Mucosa of descending colon (tissue), 3 donors: ENCODE measurements at places on chromosomes 5 and 9. TPM values are rescaled to one million over a fixed set of nuclear protein-coding genes. Genes with fewer than 3 reads are reported as not detected.
A peak's percentile ranks its signal among the peaks of the same experiment; 100 is the strongest.

Gene KIF4B
- total RNA-seq, result not detected

Gene PAEP
- not detected for total RNA-seq

Gene STPG3
- not detected for total RNA-seq

Gene NEUROG1
- not detected for total RNA-seq

Gene SMIM33
- total RNA-seq, result 5.2 TPM

Gene LECT2
- not detected for total RNA-seq

Gene FCN2
- total RNA-seq, result not detected

DNA sequence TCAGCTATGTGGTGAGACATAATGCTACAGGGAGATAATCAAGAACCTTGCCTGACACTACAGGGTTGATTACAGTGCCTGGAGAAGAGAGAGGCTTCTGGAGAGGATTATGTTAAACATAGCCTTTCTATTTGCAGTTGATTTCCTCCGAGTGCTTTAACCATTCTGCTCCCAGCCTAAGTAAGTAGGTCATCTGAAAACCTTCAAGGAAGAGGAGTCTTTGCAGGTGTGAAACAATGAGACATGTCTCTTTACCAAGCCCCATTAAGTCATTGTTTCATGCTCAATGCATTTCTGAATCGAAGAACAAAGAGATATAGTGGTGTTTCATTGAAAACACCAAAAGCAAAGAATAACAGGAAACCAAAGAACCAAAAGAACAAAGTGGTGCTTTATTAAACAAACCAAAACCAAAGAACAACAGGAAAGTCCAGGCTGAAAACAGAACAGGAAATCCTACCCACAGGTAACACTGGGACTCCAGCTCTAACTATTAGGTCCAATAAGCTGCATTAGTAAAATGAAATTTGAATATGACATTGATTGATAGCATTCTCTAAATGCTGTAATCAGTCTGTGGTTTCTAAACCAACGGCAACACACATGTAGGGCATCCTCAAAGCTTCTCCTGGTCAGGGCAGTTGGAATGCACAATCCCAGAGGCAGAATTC lies 113.3 kb upstream of the SPATA31D4 start:
- DNase-seq, result no peak

DNA sequence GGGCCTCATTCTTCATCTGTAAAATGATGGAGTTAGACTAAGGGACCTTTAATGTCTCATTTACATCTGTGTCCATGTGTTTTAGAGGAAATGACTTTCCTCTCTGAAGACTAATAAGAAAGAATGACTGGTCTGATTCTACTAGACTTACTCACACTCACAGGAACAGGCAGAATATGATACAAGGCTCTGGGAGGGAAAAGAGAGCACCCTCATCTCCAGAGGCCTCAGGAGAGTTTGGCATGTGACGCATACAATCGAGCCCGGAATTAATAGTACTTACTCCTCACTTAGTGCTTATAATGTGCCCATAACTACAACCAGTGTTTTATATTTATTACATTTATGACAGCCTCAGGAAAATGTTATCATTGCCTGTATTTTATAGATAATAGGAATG lies 608.7 kb downstream of the KCTD16 start:
- DNase-seq, result no peak

DNA sequence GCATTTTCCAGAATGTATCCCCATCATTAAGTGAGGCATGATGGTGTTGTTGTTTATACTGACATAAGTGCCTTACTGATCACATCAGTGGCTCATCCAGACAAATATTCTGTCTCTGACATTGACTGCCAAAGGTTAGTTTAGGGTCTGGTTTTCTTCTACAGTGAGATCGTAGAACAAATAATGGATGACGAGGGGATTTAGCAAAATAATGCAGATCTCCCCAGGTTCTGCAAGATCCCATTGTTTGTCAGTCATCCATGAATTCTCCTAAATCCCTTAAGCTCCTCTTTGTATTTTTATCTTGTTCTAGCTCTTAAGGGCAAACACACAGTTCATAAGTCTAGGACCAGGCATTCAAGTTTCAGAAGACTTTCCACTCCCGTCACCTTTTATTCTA lies 93.1 kb upstream of the DHFR start:
- no peak for DNase-seq

GRCh38 chr9:27485158-27485557 lies 38.9 kb upstream of the IFNK start:
- DNase-seq, result no peak

GRCh38 chr5:163565931-163566608 lies 60.7 kb downstream of the MAT2B start:
- DNase-seq, result no peak

DNA sequence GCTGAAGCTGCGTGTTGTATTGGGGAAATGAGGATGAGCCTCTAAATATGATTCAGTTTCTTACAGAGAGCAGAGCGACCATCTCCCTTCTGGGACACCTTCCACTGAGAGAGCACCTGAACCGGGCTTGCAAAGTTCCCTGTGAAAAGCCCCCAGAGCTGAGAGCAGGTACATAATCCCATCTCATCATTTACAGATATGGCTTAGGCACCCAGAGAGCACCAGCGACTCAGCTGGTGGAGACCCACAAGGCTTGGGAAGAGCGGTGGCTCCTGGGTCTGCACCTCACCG lies 324.3 kb upstream of the IRX4 start:
- DNase-seq, result no peak

DNA sequence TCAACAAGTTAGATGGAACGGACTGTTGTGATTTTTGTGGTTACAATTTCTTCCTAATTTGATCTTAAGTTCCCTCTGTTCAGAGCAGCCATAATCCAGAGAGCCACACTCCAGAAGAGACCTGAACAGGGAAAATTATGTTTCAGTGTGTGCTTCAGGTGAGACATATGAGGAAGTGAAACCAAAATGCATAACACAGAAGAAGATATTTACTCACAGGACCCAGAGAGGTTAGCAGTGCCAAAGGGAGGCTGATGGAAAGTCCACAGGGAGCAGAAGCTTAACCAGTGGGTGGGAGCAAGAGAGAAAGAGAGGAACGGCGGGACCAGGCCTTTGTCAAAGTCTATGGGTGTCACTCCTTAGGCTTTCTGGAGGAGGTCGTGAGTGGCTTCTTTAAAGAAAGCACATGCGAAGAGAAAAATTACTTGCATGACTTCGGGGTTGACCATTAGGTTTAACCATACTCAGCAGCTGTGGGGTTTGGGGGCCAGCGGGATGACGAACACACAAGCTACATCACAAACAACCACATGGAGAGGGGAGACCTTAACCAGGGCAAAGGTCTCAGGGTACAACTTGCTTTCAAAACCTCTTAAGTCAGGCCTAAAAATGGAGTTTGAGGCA lies 141.4 kb downstream of the MED10 start:
- DNase-seq, result no peak

- DNase-seq, result no peak
Measured at GRCh38 chr5:81252904-81253303, 19.8 kb downstream of the CKMT2 start.

DNA sequence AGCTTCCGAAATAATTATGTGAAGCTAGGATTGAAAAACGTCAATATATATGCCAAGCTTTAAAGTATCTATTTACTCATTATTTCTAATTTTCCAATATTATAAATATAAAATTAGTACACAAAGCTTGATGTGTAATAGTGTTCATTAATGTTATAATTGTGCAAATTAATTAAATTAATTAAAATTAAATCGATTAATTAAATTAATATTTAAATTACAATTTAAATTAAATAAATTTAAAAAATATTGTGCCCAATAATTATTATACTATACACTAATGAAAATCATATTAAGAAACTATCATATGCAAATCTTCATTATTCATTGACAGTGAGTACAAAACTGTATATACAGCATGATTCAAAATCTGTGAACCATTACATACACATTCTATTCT lies 409.8 kb downstream of the FAM170A start:
- no peak for DNase-seq

GRCh38 chr5:74543162-74543995 lies 97.1 kb downstream of the ENC1 start:
- no peak for DNase-seq

- no peak for DNase-seq
Measured at GRCh38 chr9:114448706-114449105, 56.6 kb downstream of the WHRN start.

GRCh38 chr5:179393078-179393477 lies 47.8 kb upstream of the ADAMTS2 start:
- no peak for DNase-seq

DNA sequence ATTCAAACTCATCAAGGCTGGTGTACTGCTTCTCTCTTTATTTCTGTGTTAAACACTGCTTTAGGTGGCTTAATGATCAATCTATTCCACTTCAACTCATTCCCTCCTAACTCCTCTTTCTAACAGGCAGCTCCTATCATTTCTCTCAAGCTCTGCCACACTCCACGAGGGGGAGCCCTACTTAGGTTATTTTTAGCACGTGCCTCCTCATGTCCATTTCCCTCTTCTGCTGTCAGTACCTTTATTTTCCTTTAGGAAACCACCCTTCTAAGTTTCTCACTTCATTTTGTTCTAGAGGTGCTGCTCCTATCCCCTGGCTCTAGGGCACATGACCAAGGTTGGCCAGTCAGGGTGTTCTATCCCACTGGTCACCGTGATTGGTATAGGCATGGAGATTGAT lies 6.7 kb upstream of the BRINP1 start:
- no peak for DNase-seq

- DNase-seq, result no peak
Measured at GRCh38 chr9:116152941-116153764, 438 bp upstream of the PAPPA start.

- no peak for DNase-seq
Measured at GRCh38 chr5:71969460-71969859, 137.8 kb upstream of the MAP1B start.

GRCh38 chr5:107766439-107766838 lies 95.7 kb upstream of the EFNA5 start:
- no peak for DNase-seq

- DNase-seq, result no peak
Measured at GRCh38 chr5:7329141-7329540, 66.8 kb upstream of the ADCY2 start.

GRCh38 chr9:69079186-69079585 lies 43.6 kb downstream of the FXN start:
- no peak for DNase-seq

DNA sequence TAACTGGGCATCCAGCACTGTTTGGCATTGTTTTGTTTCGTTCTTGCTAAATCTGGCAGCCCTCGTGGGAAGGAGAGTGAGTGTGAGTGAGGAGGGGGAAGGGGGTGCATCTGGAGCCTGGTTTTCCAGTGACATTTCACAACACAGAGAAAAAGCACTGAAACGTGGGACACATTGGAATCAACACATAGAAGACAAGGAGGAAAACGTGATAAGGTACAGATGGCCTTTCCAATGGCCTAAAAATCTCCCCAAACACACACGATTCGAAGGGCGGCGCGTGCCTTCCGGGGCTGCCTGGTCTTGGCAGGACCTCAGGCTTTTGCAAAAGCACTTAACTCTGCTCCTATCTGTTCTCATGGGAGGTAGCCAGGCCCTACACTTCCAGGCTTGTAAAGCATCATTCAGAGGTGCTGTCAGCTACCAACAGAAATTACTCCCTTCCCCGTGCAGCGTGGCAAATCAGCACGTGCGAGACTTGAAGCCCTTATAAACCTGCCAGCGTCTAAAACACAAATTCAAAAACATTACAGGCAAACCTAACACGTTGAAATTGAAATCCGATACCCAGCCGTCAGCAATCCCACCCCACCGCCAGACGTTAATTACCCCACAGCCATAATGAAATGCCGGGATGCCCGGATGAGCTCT lies 129.4 kb downstream of the OLFM1 start:
- DNase-seq, result peak; percentile 2

GRCh38 chr5:113195771-113196170 lies 219.2 kb downstream of the DCP2 start:
- no peak for DNase-seq

GRCh38 chr5:160009591-160009989 lies 651 bp downstream of the TTC1 start:
- DNase-seq, result no peak

GRCh38 chr9:134559013-134559412 lies 82.6 kb upstream of the COL5A1 start:
- DNase-seq, result peak; percentile 1

DNA sequence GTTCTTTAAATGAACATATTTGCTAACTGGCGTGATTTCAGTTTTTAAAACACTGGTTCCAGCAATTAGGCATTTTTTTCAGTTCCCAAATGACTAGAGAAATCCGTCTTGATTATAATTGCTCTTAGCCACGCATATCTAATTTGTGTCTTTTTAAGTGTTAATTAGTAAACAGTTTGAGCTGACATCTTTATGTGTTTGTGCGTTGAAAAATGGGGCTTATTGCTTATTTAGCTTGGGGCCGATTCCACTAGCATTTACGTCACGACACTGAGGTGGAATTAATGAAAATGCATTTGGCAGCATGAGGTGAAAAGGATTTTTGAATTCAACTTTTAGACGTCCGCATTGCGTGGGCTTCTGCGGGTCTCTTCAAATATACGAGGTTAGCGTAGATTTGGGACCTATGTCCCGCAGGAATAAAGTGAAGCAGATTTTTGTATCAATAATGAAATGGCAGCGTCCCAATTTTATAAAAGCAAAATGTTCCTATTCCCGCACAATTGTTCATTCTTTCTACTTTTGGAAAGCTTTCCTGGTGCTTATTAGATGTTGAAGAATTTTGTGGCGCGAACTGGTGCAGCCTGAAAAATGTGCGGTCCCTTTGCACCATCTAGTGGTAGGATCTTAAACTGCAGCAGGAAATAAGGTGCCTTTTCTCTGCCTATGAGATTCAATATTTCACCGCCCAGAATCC lies 122.7 kb upstream of the LMX1B start:
- no peak for DNase-seq

GRCh38 chr5:162274679-162275078 lies 207.1 kb downstream of the GABRG2 start:
- DNase-seq, result no peak

- DNase-seq, result no peak
Measured at GRCh38 chr5:1540166-1540565, 16.4 kb upstream of the LPCAT1 start.

DNA sequence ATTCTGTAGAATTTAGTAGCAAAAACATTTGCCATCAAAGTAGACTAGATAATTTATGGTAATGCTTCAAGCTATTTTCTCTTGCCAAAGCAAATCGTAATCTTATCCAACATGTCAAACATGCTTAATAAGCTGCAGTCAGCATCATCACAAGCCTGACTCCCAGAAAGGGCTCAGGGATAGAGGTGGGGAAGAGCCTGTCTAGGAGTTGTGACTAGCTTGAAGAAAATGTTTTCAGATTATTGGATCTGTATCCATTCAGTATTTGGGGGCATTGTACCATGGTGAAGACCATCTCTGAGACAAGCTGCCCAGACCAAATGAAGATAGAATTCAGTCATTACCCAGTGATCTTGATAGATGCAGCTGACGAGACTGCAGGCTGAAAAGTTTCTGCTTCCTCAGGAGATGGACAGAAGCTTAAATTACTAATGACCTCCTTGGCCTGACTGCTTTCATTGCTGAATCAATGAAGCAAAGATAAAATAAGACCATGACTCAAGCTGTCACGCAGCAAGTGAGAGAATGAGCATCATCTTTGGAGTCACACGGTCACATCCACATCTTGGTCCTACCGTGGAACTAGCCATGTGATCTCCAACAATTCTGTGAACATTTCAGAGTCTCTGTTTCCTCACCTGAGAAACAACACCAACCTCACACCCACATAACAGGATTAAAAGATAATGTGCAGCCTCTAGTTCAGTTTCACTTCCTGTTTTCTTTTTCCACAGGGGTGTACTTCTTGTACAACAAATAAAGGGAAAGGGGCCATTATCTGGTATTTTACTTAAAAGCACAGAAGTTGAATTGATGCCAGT lies 9.4 kb downstream of the ERAP2 start:
- DNase-seq, result no peak
